ENCODE measurements at places on chromosomes 3 and 15.

GRCh38 chr15:91528801-91529200 lies 324.7 kb upstream of the SLCO3A1 start:
- no peak for DNase-seq

GRCh38 chr3:38723569-38724391 lies 74.3 kb upstream of the SCN5A start:
- no peak for DNase-seq

- no peak for DNase-seq
Observed at GRCh38 chr3:184218814-184219213, 10.6 kb upstream of the VWA5B2 start.

GRCh38 chr3:51388286-51389029 lies 2.6 kb upstream of the RBM15B start:
- DNase-seq, result no peak

DNA sequence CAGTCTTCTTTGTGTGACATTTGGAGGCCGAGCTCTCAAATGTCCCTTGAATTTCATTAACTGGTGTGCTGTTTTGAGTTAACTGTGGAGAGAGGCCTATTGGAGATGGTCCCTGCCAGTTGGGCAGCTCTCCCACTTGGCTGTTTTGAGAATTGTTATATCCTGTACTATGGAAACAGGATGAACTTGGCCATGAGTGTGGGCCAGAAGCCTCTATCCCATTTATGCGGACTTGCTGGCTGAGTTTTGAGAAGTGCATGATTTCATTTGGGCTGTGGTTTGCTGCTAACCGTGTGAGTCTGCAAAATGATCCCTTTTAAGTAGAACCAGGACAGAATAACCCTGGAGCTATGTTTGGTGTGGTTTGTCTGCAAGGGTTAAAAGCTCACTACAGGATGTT lies 366.0 kb downstream of the PTPRG start:
- no peak for DNase-seq

- no peak for DNase-seq
Observed at GRCh38 chr3:139933766-139934165, 1.2 kb upstream of the CLSTN2 start.

GRCh38 chr15:37979671-37980409 lies 45.4 kb downstream of the TMCO5A start:
- DNase-seq, result no peak
